ENCODE measurements at places on chromosomes 16 and 17.

DNA sequence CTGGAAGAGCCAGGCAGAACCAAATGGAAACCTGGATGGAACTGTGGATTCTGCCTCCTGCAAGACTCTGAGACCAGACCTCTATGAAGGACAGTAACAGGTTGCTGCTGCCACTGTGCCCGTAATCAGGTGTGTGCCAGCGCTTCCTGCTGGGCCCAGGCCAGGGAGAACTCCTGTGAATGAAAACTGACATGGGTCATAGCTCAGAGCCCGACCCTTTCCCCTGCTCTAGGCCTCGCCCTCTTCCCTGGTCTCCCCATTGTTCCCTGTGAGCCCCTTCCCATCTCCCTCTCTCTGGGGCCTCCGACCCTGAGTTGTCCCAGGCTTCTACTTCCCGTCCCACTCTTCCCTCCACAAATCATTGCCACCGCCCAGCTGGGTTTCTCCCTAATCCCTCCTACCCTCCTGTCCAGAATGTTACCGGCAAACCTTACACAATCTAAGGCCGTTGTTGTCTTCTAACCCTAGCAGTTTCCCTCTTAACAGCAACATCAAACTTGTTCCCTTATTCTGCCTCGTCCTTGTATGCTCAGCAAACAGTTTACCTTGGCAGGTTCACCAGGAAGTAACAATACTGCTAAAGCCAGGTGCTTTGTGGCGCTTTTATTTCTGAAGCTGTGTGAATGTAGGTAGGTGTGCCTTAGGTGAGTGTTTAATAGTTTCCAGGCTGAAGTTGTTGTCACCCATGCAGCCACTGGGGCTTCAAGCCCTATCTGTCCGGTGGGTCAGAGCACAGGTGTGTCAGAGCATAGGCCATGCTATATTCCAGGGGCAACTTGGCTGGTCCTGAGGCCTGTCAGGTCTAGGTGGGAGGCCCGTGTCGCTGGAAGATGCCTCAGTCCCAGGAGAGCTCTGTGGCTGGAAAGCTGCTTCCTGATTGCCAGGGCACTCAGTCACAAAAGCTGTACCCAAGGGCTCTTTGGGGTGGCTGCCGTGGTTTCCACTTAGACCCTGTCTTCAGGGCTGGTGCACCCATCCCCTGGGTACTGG, 32.0 kb downstream of the SMPD3 start:
- no peak for DNase-seq

DNA sequence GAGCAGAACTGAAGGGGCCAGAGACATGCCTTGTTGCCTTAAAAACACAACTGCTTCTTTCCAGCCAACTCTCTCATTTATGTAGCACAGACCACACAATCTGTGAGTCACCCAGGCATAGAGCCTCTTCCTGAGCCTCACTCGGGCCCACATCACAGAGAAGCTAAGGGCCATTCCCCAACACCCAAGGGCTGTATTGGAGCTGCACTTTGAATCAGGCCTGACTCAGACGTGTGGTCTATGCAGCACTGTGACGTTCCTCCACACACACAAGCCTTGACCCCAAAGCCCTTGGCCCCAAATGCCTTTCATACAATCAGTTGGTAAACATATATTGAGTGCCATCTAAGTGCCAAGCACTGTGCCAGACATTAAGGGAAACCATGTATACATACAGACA, 308.9 kb upstream of the DYNLRB2 start:
- DNase-seq: no peak

GRCh38 chr17:64692187-64692586, 30.1 kb upstream of the SMURF2 start:
- DNase-seq: no peak

DNA sequence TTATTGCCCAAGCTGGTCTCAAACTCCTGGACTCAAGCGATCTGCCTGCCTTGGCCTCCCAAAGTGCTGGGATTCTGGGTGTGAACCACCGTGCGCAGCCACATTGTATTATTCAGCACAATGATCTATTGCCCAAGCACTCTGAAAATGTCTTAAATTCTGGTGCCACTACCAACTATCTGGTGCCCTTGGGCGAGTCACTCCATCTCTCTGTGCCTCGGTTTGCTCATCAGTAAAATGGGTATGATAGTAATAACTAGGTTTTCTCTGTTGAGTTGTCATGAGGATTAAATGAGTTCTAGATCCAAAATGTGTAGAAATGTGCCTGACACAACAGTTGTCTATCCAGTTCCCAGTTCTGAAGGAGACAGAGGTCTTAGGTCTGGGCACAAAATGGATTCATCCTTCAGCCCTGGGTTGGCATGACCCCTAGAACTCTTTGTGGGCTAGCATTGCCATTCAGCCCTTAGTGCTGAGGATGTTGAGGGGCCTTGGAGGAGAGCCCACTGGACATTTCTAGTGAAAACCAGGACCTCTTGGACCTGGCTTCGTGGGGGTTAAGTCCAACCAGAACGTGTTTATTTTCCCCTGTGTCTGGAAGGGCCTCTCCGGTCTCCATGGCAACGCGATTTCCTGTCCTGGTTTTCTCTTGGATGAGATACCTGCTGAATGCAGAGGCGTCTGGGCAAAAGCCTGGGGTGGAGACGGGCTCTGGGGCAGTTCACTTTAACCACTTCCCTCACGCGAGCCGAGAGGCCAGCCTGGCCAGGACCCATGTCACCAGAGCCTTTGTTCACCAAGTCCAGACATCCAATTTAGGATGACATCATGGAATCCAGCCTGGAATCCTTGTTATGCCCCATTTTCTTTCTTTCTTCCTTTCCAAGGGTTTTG, 43.7 kb upstream of the TNRC6A start:
- no peak for DNase-seq

DNA sequence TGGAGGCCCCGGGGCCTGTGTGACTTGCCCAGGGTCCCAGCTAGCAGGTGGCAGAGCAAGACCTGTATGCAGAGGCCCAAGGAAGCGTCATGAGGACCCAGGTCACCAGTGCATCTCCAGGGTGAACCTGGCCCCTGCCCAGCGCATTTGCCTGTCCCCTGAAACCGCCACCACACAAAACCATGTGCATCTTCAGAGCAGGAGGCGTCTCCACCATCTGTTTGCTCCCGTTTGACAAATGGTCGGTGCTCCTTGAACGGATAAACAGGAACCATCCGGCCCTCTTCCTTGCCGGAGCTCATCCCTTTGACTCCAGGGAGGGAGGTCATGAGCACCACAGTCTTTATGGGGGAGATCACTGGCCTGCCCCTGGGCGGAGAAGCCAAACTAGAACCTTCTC, 62.5 kb downstream of the JPH3 start:
- no peak for DNase-seq

DNA sequence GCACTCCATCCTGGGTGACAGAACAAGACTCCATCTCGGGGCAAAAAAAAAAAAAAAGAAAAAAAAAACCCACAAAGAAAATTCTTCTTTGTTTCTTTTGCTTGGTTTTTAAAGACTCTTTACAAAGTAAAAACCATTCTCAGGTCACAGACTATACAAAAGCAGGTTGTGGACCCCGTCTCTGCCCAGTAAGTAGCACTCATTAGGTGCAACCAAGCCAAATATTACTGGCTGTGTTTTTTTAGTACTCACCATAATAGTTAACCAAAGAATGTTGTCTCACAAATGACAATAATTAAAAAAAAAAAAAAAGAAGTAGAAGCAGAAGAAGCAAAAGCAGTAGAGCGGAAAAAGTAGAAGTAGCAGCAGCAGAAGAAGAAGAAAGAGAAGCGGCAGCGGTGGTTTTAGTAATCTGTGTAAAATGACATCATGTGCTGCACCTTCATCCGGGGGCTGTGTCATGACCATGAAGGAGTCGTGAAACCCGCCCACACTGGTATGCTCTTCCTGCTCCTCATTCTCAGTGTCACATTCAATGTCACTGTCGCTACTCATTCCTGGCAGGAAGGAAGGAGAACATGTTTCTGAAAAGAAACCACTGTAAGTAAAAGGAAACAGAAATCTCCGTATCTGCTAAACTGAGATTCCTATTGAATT, 105.4 kb downstream of the TRIM37 start:
- no peak for DNase-seq

- no peak for DNase-seq
Measured at GRCh38 chr17:62950067-62950466, 16.0 kb upstream of the TANC2 start.

All from nucleus accumbens (tissue), 56 donors.